Mucosa of descending colon (tissue), 3 donors: ENCODE measurements at places on chromosomes 3 and 15.

GRCh38 chr3:122932251-122932967, 95.2 kb downstream of the SEMA5B start:
- no peak for DNase-seq

DNA sequence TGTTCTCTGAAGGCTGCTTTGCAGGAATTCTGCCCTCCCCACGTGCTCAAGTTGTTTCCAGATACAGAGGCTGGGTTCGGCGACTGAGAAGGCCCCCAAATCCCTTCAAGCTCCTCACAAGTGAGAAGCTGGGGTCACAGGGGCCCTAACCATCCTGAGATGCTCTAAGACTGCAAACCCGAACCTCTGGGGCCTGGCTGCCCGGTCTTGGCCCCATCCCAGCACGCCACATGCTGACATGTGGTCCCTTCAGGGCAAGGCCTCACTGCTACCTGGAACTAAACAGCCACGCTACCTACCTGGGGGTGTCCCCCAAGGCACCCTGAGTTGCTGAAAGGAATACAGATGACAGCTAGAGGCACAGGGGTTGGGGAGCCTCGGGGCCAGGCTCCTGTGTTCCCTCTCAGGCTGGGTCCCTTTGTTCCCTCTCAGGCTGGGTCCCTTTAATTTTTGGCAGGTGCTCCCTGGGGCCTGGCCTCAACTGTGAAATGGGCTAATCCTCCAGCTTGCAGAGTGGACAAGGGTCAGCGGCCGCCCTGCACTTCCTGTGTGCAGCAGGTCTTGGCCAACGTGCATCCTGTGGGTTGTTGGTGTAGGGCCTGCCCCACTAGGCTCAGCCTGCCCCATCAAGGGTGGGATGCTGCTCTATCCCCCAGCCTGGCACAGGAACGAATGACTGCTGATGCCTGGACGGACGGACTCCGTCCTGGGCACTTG, 32.5 kb downstream of the KLHL25 start:
- peak; percentile 23 for DNase-seq

DNA sequence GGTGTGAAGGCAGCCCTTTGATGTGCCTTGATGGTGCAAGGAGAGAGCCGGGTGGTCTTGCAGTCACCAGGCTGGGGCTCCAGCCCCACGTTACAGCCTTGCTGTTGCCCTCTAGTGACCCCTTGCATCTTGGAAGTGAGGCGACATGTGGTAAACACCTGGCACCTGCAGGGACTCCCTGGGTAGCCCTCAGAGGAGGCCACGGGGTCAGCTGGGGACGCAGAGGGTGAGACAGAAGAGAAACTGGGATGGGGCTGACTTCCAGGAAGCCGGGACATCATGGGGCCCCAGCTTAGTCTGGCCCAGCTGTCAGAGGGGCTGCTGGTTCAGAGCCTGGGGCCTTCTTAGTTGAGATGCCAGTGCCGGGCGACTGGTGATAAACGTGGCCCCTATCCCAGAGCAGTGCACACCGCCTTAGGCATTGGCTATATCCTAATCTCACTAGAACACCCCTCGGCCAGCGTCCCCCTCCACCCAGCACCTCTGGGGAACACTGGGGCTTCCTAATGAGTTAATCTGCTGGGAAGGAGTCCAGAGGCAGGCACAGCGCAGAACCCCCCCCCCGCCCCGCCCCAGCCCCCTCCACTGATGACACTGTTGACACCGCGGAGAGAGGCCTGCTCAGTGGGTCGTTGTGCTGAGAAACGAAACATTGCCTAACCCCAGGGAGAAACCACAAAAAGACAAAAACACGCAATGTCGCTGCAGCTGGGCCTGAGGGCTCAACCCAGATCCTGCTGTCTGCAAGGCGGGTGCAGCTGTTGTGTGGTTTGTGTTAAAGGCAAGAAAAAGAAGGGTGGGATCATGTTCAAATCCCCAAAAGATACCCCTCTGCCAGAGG, 60.5 kb upstream of the KLF13 start:
- DNase-seq = peak; percentile 63

DNA sequence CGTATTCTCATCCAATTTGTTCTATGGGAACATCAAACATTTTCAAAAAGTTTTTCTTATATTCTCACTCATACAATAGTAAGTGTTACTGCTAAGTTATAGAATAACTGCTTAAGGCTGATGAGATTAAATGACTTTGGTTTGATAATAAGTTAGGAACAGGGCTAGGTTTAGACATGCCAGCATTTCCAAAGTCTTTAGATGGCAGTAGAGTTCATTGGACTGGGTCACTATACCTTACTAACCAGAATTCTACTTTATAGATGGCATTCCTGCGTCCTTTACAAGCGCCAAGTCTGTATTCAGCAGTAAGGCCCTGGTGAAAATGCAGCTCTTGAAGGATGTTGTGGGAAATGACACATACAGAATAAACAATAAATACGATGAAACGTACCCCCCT, 21.7 kb downstream of the PLAAT1 start:
- no peak for DNase-seq

DNA sequence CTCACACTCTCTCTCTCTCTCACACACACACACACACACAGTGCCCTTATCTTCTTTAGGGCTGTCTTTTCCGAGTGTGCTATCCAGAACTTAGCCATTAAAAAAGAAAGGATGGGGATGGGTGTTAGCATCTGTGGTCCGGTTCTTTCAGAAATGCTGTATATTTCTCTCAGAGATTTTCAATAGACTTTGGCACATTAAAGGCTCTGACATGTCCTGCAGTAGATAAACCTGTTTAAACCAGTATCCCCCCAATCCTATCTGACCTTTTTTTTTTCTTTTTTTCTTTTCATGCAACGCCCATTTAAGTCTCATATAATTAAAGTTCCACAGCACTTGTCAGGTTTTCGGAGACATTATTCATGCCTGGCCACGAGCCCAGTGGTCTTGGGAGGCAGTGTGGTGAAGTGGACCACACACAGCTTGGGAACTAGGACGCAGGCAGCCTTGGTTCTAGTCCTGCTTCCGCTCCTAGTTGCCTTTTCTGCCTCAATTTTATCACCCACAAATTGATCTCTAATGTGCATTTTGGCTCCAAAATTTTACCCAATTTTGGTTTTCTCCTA, 13.3 kb downstream of the CAV3 start:
- no peak for DNase-seq

- DNase-seq = no peak
These were observed 31.7 kb upstream of the TTC14 start for GRCh38 chr3:180570238-180570637.

GRCh38 chr15:72845981-72846383, 62.4 kb upstream of the ADPGK start:
- DNase-seq = no peak

GRCh38 chr3:12993517-12994356, 79.5 kb downstream of the IQSEC1 start:
- DNase-seq = peak; percentile 68

GRCh38 chr3:151880416-151880690, 6.9 kb downstream of the SUCNR1 start:
- DNase-seq = no peak

GRCh38 chr3:74295479-74295878, 319.0 kb downstream of the CNTN3 start:
- no peak for DNase-seq

- DNase-seq = peak; percentile 16
These were observed 181.2 kb downstream of the NECTIN3 start for GRCh38 chr3:111252779-111253178.

DNA sequence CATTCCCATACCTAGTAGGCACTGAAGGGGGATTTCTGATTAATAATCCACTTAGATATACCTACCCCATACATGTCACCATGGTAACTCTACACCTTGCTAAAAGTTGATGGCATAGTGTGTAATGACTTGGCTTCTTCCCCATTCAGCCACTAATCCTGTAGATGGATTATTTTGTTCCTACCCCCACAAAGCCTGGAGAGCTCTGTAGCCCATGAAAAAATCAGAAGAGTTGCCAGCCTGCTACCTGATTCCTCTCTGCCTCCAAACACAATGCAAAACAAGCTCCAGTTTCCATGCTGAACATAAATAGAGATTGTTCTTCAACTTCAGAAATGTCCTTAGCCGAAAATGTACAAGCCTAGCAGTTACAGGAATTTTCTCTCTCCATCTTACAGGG, 98.9 kb upstream of the PFN2 start:
- DNase-seq = no peak

DNA sequence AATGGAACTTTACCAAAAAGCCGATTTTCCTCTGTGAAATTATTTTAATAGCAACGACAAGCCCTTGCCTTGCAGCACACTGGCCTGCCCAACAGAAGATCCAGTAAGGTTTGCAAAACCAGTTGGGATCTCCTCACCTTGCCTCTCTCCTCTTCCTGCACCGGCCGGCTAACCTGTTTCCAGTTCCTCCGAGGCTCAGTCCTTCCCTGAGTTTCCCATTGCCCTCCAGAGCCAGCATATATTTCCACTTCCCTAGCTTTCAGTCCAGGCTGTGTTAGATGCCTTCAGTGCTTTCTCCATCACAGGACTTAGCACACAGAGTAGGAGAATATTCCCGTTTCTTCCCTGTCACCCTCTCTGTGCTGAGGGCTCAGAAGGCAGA, 60.3 kb downstream of the NOX5 start:
- DNase-seq = peak; percentile 50

DNA sequence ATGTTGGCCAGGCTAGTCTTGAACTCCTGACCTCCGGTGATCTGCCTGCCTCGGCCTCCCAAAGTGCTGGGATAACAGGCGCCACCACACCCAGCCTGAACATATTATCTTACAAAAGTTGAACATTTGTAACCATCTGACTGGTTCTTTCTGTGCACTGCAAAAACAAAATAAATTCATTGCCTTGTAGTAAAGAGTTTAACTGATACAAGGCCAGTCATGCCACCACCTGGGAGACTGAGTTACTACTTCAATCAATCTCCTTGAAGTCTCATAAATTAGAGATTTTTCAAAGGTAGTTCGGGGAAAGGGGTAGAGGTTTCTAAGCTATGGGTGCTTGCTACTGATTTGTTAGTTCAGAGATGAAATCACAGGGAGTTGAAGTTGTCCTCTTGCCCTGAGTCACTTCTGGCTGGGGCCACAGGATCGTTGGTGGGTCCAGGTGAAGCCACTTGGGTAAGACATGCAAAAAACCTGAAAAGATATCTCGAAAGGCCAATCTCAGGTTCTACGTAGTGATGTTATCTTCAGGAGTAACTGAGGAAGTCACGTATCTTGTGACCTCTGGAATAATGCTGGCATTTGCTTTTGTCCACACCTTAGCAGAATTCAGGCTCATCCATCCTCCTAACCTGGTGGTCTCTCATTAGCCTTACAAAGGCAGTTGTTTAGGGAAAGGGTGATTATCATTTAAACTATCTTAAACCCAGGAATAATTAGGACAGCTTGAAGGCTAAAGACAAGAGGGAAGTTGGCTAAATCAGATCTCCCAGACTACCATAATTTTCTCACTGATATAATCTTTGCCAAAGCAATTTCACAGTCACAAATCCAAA, 33.7 kb downstream of the ZBTB11 start:
- no peak for DNase-seq

DNA sequence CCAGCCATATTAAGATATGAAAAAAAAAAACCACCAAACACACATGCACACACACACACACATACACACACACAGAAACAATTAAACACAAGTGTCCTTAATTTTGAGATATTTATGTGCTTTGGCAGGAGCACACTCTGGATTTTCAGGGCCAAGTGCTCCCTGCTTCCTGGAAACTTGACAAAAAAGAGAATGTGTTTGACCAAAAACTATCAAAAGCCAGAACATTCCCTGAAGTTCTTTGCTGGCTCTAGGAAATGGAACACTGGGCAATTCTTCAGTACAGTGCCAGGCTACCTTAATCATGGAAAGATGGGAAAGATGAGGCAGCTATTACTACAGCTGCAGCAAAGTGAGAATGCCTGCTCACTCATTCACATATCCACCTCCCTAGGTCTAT, 44.6 kb downstream of the P3H2 start:
- DNase-seq = no peak

- DNase-seq = no peak
These were observed 50.1 kb downstream of the NR1I2 start for GRCh38 chr3:119831941-119832371.

DNA sequence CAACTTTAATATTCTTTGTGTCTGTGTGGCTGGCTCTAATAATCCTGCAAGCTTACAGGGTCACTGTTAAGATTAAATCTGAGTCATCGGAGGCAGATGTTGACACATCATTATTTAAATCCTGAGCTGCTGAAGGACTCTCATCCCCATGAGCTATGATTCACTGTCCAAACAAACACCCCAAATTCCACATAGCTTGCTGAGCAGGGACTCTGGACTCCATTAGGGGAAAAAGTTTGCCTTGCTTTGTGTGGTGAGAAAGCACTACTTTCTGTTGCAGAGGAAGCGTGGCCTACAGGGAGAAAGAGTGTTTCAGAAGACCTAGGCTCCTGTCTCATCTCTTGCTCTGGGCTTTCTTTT, 213.7 kb downstream of the PDCD6IP start:
- DNase-seq = no peak

- no peak for DNase-seq
These were observed 324.0 kb downstream of the ZBTB20 start for GRCh38 chr3:114823061-114823460.

GRCh38 chr3:159059395-159059794, 257.5 kb downstream of the MFSD1 start:
- no peak for DNase-seq

- no peak for DNase-seq
These were observed 639 bp upstream of the POLR2M start for GRCh38 chr15:57705746-57706404.

DNA sequence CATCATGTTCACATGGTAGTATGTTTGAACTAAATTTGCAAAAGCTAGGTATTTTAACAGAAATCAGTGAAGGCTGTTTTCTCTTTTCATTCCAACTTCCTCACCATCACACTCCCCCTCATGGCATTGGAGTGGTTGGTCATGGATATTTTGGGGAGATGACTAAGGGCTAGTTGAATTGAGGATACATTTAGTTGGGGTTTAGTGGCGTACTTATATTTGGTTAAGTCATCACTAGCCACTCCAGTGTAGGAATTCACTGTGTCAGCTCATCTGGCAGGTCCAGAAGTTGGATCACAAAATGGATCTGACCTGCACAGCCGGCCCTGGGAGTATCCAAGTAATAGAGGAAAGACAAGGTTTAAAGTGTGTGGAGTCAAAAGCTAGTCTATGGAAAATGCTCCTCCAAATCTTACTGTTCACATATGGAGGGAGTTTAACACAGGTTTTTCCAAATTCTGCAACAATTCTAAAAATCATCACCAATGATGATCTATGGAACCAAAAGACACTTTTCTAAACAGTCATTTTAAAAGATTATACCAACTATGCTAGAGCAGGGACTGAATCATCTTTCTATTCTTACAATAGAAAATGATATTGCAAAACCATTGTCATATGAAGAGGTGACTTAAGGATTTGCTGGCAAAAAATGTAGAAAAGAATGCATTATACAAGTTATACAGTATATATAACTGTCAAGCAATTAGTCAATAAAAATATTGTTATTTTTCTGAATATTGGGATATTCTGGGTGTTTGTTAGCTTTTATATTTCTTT, 247.8 kb upstream of the PEX5L start:
- no peak for DNase-seq

- no peak for DNase-seq
These were observed 217.6 kb upstream of the IL12A start for GRCh38 chr3:159770998-159771397.
